ENCODE measurements at places on chromosomes 6 and 20. TPM values are rescaled to one million over a fixed set of nuclear protein-coding genes. Genes with fewer than 3 reads are reported as not detected.

- DNase-seq = no peak
Measured at GRCh38 chr6:158043586-158044524, 62.2 kb downstream of the SYNJ2 start.

GRCh38 chr6:118535176-118535844 lies 12.8 kb upstream of the PLN start:
- no peak for DNase-seq

MYH7B gene
- total RNA-seq = 21.7 TPM

DNA sequence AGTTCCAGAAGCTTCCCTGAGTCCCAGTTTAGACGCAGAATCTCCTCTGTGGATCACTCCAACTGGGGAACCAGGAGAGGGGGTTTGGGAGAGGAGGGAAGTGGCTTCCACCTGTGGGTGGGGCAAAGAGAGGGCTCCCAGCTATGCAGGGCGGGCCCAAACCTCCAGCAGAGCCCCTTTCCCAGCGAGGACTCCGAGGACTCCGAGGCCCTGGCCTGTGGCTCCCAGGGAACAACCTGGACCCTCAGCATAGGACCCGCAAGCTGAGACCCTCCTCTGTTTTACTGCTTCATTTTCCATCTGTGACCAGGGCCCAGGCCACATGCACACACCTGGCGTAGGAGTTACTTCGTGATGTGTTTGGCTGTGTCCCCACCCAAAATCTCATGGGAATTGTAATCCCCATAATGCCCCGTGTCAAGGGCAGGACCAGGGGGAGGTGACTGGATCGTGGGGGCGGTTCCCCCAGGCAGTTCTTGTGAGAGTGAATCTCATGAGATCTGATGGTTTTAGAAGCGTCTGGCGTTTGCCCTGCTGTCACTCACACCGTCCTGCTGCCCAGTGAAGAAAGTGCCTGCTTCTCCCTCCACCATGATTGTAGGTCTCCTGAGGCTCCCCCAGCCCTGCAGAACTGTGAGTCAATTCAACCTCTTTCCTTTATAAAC lies 27.9 kb downstream of the NTSR1 start:
- DNase-seq = no peak

DNA sequence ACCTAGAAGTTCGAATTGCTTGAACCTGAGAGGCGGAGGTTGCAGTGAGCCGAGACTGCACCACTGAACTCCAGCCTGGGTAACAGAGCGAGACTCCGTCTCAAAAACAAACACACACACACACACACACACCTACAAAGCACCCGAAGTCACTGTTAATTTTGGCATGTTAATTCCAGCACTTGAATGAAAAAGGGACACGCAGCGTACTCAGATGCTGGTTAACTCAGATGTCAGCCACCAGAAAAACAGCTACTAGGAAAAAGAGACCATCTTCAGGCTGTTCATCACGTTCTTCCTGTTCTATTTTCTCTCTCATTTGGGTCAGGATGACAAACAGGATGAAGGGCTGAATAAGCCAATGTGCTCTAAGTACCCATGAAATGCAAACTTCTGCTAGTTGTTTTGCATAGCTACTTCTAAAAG lies 46.9 kb downstream of the BLOC1S5 start:
- no peak for DNase-seq

DNA sequence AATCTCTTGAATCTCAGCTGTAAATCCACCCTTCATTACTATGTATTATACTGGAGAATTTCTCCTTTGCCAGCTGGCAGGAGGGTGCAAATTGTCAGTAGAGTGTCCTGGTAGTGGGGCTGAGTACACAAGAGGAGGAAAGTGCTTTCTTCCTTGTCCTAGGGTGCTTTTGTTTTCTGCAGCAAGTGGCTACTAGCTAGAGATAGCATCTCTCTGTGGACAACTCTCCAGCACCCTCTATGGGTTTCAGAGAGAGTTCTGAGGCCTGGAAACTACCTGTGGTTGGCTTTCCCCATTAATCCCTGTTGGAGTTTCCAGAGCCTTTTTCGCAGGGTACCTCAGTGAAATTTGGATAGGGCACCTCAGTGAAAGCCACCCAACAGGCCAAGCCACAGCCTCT lies 422.5 kb upstream of the RGS17 start:
- DNase-seq = peak; percentile 1

DNA sequence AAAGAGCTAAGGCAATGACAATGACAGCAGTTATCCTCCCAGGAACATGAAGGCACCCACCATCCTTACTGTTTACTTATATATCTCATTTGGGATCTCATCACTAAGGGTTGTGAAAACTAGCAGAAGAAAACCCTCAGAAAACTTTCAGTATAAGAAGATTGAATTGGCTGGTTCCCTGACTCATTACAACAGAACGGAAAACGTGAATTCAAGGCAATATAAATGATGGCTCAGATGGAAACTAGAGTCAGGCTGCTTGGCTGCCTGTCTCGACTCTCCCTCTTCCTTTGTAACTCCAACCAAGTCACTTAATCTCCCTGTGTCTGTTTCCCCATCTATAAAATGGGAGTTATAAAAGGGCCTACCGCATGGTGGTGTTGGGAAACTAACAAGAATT lies 387.1 kb upstream of the JARID2 start:
- DNase-seq = peak; percentile 73

GRCh38 chr20:57473246-57474048 lies 51.5 kb downstream of the CTCFL start:
- peak; percentile 59 for DNase-seq

DNA sequence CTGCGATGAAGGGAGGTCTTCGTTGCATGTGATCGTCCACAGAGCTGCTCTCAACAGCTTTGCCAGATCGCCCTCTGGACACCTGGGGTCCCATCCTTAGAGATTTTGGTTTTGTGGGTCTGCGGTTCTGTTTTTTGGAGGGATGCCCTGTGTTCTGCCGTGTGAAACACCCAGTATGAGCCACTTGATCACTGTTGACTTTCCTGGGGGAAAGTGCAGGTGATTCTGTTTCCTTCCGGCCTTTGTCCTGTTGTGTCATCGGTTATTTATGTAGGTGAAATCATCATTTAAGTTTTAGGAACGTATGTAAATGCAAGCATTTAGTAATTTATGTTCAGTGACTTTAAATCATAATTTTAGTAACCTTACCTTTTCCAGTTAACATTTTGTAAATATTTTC lies 56.4 kb upstream of the SLC22A1 start:
- no peak for DNase-seq

DNA sequence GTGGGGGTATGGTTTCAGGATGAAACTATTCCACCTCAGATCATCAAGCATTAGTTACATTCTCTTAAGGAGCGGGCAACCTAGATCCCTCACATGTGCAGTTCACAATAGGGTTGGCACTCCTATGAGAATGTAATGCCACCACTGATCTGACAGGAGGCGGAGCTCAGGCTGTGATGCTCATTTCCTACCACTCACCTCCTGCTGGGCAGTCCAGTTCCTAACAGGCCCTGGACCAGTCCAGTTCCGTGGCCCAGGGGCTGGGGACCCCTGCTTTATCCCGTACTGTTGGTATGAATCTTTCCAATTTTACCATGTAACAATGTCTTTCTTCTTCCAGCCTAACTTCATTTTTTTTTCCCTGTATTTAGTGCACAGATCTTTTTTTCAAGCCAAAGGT lies 94.9 kb downstream of the OGFRL1 start:
- DNase-seq = no peak

- no peak for DNase-seq
Measured at GRCh38 chr6:44906761-44907160, 421.4 kb upstream of the RUNX2 start.

Data from muscle of leg (tissue), 16 donors.